ENCODE measurements at places on chromosomes 4 and X. TPM values are rescaled to one million over a fixed set of nuclear protein-coding genes. Genes with fewer than 3 reads are reported as not detected.

Gene MAGEA8
- not detected for polyA plus RNA-seq

GRCh38 chr4:150256841-150257730 lies 178.8 kb downstream of the DCLK2 start:
- no peak for DNase-seq

Gene C1QTNF7
- 26.8 TPM for polyA plus RNA-seq

Gene AMBN
- 1.2 TPM for polyA plus RNA-seq

- no peak for DNase-seq
Observed at GRCh38 chr4:187366530-187366929, 629.0 kb upstream of the ZFP42 start.

DNA sequence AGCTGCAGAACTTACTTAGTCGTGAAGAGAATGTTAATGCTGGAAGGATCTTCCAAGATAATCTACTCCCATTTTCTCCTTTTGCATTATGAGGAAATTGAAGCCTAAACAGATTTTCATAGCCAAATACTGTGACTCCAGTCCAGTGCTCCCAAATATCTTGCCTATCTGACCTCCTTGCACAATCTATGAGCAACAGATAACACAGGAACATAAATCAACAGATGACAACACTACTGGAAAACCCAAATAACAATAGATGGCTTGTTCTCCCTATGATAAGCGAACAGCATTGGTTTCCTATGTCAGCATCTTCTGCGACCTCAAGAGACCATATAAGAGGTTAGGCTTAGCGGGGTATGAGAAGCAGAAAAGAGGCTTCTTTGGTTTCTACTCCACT lies 88.0 kb downstream of the CORIN start:
- no peak for DNase-seq

Gene TMEM150C
- polyA plus RNA-seq, result 25.3 TPM

DNA sequence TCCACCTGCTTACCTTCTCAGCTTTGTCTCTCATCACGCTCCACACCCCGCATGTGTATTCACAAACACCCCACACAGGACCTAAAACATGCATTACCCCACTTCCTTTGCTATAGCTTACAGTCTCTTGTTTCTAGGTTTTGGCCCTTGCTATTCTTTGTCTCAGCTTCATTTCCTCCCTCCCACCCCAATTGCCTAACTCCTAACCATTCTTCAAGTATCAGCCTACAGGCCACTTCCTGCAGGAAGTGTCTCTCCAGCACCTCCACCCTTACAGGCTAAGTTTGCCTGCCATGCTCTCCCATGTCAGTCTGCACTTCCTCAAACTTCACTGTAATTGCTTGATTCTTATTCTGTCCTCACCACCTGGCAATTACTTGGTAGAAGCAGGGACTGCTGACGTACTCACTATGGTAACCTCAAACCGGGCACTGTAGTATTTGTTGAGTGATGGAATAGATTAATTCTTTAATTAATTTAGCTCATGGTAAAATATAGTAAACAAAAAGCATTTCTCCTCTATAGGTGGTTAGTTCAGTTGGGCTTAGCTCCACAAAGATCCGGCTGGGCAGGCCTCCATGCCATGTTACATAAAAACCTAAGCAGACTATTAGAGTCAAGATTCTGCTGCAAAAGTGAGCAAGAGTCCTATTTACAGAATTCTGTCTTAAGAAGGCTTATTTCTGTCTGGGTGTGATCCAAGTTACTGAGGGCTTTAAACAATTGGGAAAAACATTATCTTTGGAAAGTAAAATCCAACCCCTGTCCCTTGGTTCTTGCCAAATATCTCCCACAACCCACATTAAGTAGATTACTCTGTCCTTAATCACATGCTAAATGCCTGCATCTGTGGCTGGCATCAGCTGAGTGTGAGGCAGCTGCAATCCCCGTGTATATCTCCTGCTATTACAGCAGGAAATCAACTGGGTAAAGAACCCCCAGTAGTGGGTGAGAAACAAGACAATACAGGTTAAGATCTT lies 124.7 kb upstream of the CPEB2 start:
- DNase-seq, result no peak

Gene OTC
- polyA plus RNA-seq, result not detected

Gene OTUD6A
- not detected for polyA plus RNA-seq

GRCh38 chrX:18666614-18667013 lies 5.3 kb downstream of the RS1 start:
- DNase-seq, result no peak

GRCh38 chr4:1112174-1112820 lies 1.1 kb downstream of the RNF212 start:
- DNase-seq, result no peak

DNA sequence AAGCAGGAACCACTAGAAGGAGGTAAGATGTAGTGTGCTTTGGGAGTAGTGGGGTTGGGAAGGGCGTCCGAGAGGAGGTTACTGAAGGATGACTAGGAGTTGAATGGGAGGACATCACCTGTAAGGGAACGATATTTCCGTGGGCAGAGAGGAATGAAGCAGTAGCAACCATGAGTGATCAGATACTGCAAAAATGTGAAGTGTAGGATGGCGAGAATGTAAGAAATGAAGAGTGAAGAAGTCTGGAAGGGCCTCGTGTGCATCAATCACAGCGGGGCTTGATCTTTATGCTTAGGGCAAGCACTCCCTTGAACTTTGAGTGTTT lies 594 bp downstream of the MSMO1 start:
- DNase-seq, result no peak

Gene SUPT20HL2
- 0.05 TPM for polyA plus RNA-seq

Gene GLOD5
- polyA plus RNA-seq, result 1.8 TPM

GRCh38 chr4:122765692-122766352 lies 33.3 kb downstream of the BBS12 start:
- no peak for DNase-seq

DNA sequence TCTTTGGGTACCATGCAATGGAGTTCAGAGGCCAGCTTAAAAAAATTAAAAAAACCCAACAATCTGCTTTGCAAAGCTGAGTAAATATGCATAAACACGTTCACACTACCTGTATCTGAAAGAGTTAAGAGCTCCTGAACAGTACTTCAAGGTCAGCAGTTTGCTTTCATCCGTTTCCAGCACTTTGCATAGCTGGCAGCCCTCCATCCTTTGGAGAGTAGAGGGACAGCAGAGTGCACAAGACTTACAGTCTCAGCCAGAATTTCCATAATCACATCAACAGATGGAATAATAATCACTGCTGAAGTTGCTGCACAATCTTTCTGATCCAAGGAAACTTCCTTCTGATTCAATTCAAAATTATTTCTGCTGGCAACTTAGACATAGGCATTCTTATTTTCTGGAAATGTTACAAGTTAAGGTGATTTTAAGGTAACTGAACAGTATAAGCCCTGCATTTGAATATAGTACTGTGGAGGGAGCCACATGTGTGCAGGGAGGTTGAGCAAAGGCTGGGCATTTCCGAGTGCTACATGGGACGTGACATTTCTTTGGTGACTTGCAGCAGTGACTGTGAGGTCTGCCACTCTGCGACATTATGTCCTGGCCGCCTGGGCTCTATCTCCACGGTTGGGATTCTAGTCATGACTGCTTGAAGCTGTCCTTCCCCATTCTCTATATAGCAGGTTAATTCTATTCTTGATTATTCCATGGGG lies 73.5 kb upstream of the EMCN start:
- peak; percentile 31 for DNase-seq

- DNase-seq, result no peak
Observed at GRCh38 chrX:2781698-2782097, 29.9 kb downstream of the XG start.

Gene INTU
- 22.4 TPM for polyA plus RNA-seq

- no peak for DNase-seq
Observed at GRCh38 chr4:37798616-37799015, 27.9 kb upstream of the PGM2 start.

GRCh38 chrX:68754406-68754805 lies 74.4 kb upstream of the EFNB1 start:
- DNase-seq, result no peak

GRCh38 chr4:81914623-81915022 lies 442.9 kb upstream of the RASGEF1B start:
- DNase-seq, result no peak

DNA sequence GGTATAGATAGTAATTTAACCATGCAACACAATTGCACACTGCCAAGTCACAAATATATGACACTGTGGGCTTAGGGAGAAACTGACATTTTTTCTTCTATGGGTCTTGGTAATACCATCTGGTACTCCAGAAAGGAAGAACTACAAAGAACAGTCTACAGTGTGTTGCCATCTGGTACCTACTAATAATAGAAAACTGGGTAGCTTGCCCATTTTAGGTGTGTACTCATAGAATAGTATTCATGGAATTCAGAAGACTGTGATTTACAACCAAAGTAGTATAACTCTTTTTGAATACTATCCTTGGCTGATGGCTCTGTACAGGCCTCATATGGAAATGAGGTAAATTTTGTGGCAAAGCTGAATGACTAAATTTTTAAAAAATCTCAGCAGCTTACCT lies 132.6 kb upstream of the RPS6KA6 start:
- no peak for DNase-seq

GRCh38 chrX:72126048-72126415 lies 5.7 kb downstream of the RTL5 start:
- no peak for DNase-seq

Gene CNGA1
- 3.2 TPM for polyA plus RNA-seq

GRCh38 chrX:133884430-133885394 lies 100.7 kb downstream of the GPC3 start:
- no peak for DNase-seq

GRCh38 chr4:174521800-174522182 lies 497 bp downstream of the HPGD start:
- DNase-seq, result peak; percentile 37

Gene MAGEC2
- polyA plus RNA-seq, result not detected

GRCh38 chrX:10598540-10598939 lies 21.8 kb downstream of the MID1 start:
- DNase-seq, result no peak

DNA sequence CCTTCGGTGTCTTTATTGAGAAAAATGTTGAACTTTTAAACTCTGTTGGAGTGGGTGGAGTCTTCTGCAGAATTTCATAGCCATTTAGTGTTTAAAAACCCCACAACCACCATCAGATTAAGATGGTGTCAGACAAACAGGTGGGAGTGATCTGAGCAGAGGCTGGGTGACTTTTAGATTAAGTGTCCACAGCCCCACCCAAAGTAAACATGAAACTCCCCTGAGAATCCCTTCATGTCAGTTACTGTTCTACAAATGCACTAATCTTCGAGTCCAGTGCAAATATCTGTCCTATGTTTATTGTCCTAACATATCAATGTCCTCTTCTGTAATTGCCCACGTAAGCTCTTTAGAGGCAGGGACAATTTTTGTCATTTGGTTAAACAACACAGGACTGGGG lies 175.6 kb upstream of the RBPJ start:
- DNase-seq, result no peak

Gene DDX60
- polyA plus RNA-seq, result 9.9 TPM

DNA sequence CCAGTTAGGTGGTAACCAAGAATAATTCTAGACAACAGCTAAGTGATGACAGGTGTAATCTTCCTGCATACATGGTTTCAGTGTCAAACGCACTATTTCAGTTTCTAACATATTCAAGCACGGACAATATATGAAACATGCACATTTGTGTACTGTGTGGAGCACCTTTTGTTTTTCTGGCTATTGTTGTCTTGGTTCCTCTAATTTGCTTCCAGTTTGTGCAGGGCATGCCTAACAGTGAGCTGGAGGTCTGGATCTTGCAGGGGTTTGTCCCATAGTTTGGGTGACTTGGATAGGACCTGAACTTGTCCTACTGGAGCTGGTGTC lies 70.5 kb upstream of the TBC1D9 start:
- DNase-seq, result no peak

DNA sequence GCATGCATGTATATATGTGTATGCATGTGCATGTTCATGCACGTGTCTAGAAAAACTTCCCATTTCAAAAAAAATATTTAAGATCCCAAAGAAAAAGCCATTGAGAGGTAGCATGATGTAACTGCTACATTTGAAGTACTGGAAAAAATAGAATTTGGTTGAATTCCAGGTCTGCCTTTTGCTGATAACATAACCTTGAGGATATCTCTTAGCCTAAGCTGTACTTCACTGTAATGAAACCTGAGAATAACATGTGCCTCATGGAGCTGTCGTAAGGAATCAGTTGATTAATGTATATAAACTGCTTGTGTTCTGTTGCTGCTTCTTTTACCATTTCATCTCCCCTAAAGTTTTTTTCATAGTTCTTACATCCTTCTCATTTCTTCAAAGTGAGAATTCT lies 351.8 kb downstream of the GRIA2 start:
- no peak for DNase-seq

GRCh38 chrX:153339662-153340061 lies 5.7 kb downstream of the ZNF275 start:
- DNase-seq, result no peak

Gene ARAF
- 70.6 TPM for polyA plus RNA-seq

Gene IL1RAPL1
- 3.1 TPM for polyA plus RNA-seq

- no peak for DNase-seq
Observed at GRCh38 chr4:185892165-185892564, 80.2 kb upstream of the SORBS2 start.

Data from right renal pelvis (tissue), 4 donors.